ENCODE measurements at places on chromosomes 5 and 9.

- peak; percentile 18 for DNase-seq
Observed at GRCh38 chr5:179817890-179818745, 2.6 kb upstream of the SQSTM1 start.

DNA sequence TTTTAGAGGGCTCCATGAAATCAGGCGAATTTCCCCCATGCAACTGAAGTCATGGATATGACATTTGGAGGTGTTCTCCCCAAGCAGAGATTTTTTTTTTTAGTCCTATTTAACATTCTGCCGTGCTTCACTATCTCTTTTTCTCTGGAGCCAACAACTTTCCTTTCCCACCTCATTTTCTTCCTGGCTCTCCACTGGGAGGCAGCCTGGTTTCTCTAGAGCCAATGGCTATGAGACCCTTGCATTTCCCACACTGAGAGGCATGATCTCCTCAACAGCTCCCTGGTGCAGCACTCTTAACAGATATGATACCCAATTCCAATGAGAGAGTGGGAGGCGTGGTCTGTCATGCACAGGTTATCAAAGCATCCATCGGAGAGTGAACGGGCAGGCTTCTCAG, 310.8 kb downstream of the DRD1 start:
- DNase-seq = no peak

DNA sequence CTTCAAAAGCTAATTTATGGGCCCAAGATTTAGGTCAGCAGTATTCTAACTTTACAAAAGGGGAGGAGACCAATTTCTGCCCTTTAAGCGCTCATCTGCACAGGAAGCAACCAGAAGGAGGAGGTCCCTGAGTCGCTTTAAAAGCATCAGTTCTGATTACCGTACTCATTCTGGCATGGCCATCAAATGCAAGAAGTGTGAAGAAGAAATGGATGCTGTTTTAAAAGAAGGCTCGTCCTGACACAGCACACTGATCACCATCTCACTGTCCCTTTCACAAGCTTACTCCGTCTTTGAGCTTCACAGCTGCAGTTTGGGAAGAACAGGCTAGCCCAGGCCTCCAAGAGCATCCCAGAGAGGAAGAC, 17.5 kb downstream of the ZNF608 start:
- DNase-seq = no peak

DNA sequence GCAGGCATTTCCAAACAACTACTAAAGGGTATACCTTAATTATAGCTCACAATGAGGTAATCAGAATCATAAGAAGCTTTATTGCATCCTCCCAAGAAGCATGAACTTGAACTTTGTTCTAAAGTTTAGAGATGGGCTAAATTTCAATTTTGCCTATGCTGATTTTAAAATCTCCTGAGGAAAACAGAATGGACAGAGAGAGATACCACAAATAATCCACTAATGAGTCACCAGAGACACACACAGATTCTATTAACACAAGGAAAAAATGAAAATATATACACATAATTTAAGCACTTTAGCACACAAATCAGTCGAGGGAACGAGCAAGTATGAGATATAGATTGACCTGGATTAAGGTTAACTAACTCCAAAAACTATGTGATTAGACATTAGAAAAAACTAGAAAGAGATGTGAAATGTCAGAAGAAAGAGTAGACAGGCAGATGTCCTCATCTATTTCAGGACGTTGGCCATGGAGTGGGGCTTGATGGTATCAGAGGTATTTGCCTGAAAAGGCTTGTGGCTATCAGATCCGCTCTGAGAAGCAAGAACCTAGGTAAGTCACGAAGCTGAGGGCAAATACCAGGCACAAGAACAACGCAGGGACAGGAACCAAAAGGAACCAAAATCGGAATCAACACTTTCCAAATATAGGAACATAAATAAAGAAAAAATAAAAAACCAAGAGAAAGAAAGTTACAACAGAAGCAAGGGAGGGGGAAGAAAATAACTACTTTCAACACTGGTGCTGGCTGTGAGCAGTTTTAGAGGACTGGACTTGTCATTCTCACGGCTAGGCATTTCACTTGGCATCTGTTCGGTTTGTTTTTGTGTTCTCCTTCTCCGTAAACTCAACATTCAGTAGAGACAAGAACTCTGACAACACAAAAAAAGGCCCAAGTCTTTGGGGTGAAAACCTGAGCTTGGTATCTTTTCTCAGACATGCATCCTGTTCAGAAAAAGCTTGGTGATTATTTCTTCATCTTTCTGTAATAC, 294.6 kb upstream of the PUM3 start:
- no peak for DNase-seq

- no peak for DNase-seq
Observed at GRCh38 chr5:178182158-178182876, 4.9 kb downstream of the GMCL2 start.

DNA sequence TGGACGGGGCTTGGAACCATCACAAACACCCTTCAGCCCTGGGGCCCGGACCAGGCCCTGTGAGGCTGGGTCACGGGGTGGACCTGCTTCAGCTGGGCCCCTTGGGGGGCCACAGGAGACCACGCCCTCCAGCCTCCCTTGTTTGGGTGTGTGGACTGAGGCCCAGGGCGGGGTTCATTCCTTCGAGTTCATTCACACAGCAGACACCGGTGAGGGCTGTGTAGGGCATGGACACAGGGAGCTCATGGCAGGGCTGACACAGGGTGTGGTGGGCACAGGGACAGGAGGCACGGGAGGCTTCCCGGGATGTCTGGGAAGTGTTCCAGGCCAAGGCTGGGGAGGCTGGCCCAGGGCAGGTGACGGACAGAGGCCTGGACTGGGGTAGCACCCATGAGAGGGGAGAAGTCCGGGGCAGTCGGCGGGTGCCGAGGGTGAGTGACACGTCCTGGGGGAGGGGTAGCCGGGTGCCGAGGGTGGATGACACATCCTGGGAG, 8.9 kb downstream of the DNLZ start:
- DNase-seq = no peak

GRCh38 chr9:116232424-116233159, 79.0 kb downstream of the PAPPA start:
- no peak for DNase-seq

- DNase-seq = no peak
Observed at GRCh38 chr9:86718388-86719049, 228.8 kb downstream of the GAS1 start.

DNA sequence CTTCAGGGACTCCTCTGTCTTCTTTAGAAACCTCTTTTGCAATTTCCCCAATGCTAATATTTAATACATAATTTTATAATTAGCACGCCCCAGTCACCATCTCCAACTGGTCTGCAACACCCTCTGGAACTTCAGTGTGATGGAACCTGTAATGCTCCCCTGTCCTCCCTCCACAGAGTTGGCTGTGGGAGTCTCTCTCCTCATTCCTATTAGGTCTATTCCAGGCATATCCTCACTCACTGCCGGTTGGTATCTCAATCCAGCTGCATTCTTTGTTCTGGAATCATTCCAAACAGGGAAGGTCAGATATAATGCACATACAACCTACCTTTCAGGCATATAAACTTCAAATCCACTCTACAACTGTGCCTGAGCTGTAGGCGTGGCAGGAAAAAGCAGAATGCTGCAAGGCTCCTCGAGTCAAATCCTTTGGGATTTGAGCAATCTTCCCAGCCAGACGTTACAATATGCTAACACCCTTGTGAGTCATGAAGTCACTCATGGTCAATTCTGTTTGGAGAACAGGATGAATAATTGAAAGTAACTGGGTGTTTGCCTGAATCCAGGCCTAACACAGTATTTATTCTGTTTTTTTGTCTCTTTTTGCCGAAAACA, 293.8 kb downstream of the CWC27 start:
- DNase-seq = peak; percentile 23

- no peak for DNase-seq
Observed at GRCh38 chr5:144822503-144822902, 651.8 kb downstream of the KCTD16 start.

DNA sequence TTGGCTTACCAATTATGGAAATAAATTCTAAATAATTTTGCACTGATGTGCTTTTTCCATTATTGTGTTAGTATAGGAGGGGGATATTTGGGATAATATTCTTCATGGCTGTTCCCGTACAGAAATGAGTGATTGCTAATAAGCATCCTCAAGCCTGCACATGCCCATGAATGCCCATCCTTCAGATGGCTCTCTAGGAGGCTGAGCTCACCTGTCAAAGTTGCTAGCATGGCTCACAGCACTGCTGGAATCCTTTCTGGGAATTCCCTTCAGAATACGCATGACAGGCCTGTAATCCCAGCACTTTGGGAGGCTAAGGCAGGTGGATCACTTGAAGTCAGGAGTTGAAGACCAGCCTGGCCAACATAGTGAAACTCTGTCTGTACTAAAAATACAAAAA, 124.1 kb downstream of the NXNL2 start:
- DNase-seq = no peak

GRCh38 chr9:89497978-89498851, at the start of gene SEMA4D:
SEMA4D (minus strand) TSS chr9:89498113; CDS start chr9:89405456, 92,657 bp downstream.
- DNase-seq = peak; percentile 62

Data from suppressor macrophage treated with lipopolysaccharide for 4 hours (primary cell).